ENCODE measurements at places on chromosomes 6 and 20. TPM values are rescaled to one million over a fixed set of nuclear protein-coding genes. Genes with fewer than 3 reads are reported as not detected.

Gene PTGIS
- 0.13 TPM for total RNA-seq

Gene ARMH2
- not detected for total RNA-seq

Gene RIPK1
- total RNA-seq: 12.6 TPM

Gene HRH3
- total RNA-seq: not detected

Gene DOK5
- total RNA-seq: 0.13 TPM

Gene NCOA7
- total RNA-seq: 39.0 TPM

Gene TTK
- 0.26 TPM for total RNA-seq
